Left ventricle myocardium inferior (tissue), 1 donor: ENCODE measurements at places on chromosomes 13 and 19. TPM values are rescaled to one million over a fixed set of nuclear protein-coding genes. Genes with fewer than 3 reads are reported as not detected.

- DNase-seq = no peak
Measured at GRCh38 chr13:85631801-85632200, 167.4 kb downstream of the SLITRK6 start.

DNA sequence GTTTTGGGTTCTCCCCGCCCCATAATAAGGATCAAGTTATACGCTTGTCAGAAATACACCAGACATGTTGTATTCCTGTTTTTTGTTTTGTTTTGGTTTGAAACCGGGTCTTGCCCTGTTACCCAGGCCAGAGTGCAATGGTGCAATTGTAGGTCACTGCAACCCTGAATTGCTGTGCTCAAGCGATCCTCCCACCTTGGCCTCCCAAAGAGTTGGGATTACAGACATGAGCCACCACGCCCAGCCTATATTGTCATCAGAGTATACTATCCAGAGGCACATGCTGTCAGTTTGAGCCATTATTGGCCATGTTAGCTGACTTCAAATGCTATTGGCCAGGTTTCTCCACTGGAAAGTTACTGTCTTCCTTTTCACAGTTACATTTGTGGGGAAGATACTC, 9.8 kb downstream of the SAFB start:
- DNase-seq = no peak

DNA sequence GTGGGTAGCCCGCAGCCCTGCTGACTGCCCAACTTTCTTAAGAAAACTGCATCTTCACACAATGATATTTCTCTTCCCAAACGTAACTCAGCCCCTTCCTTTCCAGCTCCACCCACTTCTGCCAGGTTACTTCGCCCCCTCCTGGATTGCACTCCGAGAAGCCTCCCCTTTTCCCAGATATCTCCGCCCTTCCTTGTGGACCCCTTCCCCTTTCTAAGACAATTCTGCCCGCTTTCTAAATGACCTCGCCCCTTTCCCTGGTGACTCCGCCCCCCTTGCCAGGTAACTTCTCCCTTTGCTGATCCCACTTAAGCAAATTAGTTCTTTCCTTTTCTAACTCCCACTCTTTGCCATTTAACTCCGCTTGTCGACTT, 2.6 kb downstream of the VSIG10L start:
- DNase-seq = no peak

DNA sequence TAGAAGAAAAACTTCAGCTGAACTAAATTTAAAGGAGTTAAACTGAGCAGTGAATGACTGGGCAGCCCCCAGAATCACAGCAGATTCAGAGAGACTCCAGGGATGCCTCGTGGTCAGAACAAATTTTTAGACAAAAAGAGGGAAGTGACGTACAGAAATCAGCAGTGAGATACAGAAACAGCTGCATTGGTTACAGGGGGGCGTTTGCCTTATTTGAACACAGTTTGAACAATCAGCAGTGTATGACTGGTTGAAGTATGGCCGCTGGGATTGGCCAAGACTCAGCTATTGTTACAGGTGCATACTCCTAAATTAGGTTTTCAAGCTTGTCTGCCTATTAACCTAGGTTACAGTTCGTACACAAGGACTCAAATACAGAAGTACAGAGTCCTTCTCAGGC, 2.2 kb upstream of the SPRYD7 start:
- DNase-seq = no peak

Gene SHISA7
- not detected for total RNA-seq

DNA sequence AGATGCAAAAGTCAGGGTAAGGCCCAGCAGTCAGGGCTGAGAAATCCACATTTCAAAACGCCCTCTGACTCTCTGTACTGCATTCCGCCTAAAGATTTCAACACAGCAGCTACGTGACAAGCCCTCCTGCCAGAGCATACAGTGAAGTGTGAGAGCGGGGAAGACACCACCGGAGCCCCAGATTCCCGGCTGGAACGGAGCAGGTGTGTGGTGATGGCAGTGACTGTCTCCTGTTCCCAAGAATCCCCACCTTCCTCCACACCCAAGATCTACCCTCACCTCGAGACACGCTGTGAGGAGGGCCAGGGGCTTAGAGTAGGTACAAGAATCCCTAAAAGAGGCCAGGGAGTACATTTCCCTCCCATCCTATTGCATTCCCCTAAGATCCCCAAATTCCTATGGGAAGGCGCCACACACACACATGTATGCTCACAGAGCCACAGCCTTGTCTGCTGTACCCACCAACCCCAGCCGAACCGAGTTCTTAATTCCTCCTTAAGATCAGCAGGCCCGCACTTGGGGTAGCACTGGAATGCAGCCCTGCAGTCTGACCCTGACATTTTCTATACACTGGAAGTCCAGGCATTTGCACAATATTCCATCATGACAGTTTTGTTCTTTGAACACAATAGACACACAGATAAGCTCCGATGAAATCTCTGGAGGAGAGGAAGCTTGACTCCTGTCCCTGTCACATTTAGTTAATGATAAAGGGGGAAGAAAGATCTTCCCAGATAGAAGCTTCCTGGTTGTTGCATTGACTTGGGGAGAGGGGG, 102.9 kb downstream of the FOXO1 start:
- DNase-seq = no peak

- DNase-seq = no peak
Measured at GRCh38 chr13:65915195-65915594, 1314.9 kb downstream of the PCDH9 start.

DNA sequence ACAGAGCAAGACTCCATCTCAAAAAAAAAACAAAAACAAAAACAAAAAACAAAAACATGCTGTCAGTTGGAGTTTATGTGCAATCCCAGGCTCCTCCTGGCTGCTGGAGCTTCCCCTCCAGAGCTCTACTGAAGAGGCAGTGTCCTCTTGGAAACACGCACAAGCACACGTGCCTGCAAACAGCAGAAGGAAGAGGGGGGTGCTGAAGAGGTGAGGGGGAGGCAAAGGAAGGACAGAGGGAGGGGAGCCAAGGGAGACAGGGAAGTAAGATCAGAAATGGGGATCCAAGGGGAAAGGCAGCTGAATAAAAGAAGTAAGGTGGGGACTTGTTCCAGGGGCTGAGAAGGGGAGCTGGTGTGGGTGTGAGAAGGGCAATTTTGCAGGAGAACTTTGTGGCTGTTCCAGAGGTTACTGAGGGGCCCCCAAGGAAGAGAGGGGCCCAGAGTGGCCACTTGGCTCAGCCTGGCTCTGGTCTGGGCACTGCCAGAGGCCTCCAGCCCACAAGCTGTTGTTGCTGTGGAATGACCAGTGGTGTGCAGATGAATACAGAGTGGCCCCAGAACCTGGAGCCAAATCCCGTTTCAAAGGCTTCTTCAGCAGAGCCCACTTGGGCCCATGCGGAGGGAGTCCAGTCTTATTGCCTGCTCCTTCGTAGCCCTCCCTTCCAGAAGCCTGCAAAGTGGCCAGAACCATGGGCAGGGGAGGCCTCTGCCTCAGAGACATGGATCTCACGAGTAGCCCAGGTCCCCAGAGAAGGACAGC, 34.4 kb downstream of the LYL1 start:
- DNase-seq = no peak

DNA sequence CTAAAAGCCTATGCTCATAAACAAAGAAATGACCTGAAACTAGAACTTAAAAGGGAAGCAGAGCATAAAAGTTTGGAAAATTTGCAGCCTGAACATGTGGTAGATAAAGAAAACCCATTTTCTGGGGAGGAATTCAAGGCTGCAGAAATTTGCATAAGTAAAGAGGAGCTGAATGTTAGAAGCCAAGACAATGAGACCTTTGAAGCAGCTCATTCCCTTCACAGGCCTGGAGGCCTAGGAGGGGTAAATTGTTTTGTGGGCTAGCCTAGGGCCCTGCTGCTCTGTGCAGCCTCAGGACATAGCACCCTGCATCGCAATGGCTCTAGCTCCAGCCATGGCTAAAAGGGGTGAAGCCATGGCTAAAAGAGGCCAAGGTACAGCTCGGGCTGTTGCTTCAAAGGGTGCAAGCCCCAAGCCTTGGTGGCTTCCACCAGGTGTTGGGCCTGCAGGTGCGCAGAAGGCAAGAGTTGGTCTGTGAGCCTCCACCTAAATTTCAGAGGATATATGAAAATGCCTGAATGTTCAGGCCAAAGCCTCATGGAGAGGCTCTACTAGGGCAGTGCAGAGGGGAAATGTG, 38.3 kb downstream of the ZIC2 start:
- DNase-seq = no peak

- DNase-seq = no peak
Measured at GRCh38 chr19:49200238-49200862, 42.8 kb downstream of the TRPM4 start.

Gene NDFIP2
- total RNA-seq = 33.1 TPM

DNA sequence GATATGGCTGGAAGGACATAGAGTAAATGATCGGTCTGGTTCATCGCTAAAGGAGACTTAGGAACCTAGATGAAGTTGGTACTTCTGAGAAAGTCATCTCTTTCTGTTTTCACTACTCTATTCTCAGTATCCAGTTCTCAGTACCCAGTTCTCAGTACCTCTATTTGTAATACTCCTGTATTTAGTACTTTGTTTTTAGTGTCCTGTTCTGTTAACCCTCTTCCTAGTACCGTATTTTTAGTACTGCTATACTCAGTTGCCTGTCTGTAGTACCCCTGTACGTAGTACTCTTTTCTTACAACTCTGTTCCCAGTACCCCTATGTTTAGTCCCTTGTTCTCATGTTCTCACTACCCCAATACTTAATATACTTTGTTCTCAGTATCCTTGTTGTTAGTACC, 1.2 kb downstream of the RFXAP start:
- DNase-seq = no peak

DNA sequence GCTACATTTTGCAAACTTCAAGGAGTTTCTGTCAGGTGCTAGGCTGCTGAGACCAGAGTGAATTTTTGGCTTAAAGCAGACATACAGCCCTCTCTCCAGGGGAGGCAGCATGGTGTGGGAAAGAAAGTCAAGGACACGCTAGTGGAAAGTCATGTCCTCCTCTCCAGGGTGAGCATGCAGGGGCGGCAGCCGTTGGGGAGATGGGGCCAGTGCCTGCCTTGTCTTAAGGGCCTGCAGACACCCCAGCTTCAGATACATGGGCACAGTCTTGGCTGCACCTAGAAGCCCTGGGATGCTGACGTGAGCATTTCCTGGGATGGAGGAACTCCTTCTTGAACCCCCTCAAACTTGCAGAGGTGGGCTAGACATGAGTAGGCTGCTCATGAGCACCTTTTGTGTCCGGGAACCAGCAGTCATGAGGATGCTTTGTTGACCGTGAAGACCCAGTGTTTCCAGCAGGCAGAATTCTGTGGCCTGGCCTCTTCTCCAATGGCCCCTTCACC, 43.3 kb upstream of the PEPD start:
- no peak for DNase-seq

- no peak for DNase-seq
Measured at GRCh38 chr13:113295776-113296175, 1.3 kb upstream of the LAMP1 start.

DNA sequence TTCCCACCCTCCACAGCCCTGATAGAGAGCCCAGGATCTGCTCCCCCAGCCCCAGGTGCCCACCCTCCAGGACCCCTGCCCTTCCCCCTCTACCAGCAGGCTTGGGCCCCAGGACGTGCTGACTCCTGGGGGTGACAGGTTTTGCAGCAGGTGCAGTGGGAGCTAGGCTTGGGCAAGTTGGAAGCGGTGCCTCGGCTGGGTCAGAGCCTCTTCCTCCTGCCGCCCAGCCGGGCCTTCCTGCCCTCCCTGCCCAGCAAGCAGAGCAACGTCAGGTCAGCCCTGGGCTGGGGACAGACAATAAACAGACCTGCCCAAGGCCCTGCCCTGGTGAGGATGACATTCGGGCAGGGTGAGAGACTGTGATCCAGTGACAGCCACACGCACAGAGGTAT, 9.2 kb upstream of the NCCRP1 start:
- no peak for DNase-seq

Gene KCNC3
- 2.6 TPM for total RNA-seq

DNA sequence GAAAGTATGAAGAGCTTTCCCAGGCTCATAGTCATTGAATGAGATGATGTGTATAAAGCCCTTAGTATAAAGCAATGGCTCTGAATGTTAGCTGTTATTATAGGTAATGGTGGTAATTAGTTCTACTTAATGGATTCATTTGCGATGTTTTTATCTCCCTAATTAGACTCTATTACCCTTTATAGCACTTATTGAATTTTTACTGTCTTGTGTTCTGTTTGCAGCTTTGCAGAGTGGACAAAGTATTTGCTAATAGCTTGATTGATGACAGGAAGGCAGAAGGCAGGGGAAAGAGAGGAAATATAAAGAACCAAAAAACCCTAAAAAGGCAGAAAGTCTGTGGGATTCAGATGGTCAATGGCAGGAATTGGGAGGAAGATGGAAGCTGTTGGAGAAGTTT, 524.4 kb upstream of the SPRY2 start:
- no peak for DNase-seq

DNA sequence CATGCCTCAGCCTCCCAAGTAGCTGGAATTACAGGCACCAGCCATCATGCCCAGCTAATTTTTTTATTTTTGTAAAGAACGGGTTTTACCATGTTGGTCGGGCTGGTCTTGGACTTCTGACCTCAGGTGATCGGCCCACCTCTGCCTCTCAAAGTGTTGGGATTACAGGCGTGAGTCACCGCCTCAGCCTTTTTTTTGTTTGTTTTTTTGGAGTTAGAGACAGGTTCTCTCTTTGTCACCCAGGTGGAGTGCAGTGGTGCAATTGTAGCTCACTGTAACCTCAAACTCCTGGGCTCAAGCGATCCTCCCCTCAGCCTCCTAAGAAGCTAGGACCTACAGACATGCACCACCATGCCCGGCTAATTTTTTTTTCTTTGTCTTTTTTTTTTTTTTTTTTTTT, 15.6 kb upstream of the NOTCH3 start:
- no peak for DNase-seq

DNA sequence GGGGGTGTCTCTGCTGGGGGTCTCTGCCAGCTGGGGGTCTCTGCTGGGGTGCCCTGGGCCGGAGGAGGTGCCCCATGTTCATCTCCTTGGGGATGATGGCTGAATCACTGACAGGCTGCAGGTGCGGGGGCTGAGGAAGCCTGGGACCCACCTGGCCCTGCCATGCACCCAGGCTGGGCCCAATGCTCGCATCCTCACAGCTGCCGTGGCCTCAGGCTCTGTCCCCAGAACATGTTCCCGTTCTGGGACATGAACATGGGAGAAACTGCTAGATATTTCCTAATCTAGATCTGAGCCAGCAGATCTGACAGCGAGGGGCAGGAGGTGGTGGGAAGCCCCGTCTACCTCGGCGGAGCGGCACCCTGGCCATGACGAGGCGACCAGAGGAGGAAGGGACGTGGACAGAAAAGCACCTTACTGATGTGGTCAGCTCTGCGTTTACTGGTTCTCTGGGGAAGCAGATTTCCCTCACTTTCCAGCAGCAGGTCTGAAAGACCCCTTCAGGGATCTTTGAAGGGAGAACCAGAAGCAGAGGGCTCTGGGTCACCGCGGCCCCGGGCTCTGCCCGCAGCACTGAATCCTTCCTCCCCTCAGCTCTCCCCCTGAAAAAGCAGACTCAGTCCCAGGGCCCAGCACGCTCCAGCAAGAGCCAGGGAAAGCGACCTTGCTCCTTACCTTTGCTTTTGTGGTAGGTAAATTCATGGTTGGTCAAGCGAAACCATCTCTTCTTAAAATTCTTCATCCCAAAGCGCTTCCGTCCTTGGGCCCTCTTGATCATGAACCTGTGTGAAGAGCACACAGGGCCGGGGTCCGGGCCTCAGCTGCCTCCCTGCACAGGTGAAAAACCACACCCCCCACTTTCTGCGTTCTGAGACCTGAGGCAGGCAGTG, 26.5 kb upstream of the C13orf46 start:
- DNase-seq = no peak
